ENCODE measurements at places on chromosomes 13 and 19.
A peak's percentile ranks its signal among the peaks of the same experiment; 100 is the strongest.

DNA sequence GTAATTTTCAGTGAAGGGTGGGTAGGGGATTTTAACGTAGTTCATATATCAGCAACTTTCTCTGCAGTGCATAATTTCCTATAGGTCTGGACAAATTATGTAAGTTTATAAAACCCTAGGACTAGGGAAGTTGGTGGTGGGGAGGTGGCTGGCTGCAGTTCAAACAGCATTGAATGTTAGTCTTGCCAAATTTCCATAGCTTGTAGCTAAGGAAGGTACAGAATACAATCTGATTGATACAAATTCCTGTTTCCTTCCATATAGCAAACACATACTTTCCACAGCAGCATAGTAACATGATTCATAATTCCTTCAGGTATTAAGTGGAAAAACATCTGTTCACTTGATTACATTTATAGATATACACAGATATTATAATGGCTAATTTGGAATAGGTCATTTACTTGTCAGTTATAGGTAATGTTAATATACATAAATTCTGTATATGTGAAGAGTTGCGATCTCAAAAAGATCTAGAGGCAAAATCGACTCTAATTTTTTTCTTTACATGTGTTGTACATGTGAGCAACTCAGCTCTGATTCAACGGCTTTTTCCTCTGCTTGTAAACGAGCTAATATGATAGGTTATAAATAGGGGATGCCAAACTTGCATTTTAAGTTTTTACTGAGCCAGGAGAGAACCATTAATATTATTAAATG, 233.4 kb upstream of the CSNK1A1L start:
- no peak for DNase-seq

DNA sequence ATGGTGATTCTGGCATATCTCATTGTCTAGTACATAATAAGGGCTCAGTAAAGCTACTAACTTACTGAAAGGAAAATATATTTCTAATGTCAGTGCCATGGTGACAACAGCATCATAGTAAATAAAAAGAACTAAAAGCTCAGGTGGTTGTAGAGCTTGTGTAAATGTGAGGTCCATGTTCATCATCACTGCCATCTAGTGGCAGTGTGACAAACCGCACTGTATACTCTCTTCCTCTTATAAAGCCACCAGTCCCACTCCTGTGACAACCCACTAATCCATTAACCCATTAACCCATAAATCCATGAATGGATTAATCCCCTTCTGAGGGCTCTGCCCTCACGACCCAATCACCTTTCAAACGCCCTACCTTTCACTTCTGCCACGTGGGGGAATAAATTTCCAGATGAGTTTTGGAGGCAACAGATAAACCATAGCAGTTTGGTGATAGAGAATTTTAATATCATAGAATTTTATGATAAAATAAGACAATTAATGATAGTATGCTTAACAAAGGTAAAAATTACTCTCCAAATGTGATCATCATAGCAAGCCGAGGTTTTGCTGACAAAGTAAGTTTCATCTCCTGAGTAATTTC, 160.4 kb upstream of the SGCG start:
- DNase-seq = peak; percentile 17

- no peak for DNase-seq
These were observed 247.7 kb downstream of the GGACT start for GRCh38 chr13:100340865-100341264.

- DNase-seq = peak; percentile 57
These were observed 75.3 kb upstream of the GPC6 start for GRCh38 chr13:93151277-93151676.

DNA sequence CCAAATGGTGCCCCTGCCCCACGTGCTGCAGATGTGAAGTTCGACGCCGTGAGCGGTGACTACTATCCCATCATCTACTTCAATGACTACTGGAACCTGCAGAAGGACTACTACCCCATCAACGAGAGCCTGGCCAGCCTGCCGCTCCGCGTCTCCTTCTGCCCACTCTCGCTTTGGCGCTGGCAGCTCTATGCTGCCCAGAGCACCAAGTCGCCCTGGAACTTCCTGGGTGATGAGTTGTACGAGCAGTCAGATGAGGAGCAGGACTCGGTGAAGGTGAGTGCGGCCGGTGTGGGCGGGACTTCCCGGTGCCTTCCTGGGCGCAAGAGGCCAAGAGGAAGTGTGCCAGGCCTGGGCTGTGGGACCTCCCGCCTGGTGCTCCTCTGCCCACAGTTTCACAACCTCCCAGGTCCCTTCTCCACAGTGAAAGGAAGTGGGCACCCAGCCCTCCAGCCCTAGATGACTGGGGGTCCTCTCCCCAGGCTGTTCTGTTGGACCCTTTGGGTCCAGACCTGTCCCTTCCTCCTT, 14.1 kb upstream of the RELB start:
- DNase-seq = no peak
